ENCODE measurements at places on chromosomes 1 and 21.

DNA sequence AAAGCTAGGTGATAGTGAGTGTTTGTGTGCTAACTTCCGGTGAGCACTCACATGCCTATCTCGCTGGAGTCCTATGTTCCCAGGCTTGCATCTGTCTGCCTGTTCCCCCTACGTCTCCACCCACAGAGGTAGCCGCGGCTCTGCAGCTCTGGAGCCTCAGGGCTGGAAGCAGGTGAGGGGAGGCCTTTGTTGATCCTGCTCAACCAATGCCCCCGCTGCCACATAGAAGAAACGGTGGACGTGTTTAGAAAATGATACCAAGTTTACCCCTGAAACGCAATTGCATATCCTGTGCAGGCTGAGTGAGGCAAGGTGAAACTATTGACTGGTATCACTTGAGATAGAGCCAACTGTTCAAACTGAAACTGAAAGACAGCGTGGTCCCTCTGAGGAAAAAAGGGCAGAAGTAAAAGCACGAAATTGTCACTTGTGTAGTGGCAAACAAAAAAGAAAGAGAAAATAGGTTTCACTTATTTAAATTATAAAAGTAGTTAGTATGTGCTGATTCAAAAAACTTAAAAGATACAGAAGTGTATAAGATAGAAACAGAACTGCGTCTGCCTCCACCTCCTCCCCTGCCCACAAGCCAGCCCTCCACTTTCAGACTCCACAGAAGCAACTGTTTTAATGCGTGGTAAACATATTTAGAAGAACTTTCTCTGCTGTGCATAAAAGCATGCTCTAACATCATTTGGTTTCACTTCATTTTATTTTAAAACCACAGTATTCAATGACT is 38.6 kb upstream of the ETS2 start:
- no peak for DNase-seq

GRCh38 chr1:147809236-147809635 is 48.8 kb upstream of the GJA5 start:
- DNase-seq: no peak

DNA sequence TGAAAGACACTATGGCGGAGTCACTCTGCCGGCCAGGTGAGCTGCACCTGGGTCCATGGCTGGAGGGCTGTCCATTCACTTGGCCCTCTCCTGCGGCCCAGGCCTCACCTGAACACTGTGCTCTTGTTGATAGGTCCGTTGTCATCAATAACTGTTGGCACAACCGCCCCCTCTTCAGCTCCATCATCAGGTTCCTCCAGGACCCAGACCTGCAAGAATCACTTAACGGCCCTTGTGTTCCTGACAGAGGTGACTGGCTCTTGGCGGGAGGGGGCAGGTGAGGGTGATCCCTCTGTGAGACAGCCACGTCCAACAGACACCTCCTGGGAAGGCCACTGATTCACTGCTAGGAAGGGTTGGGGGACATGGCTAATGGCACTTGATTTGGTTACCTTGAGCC is 54.9 kb downstream of the INAVA start:
- DNase-seq: no peak

- DNase-seq: no peak
These were observed 70.8 kb downstream of the PLA2G4A start for GRCh38 chr1:186899577-186899976.

- no peak for DNase-seq
These were observed 1.1 kb upstream of the EPS8L3 start for GRCh38 chr1:109764561-109765482.

GRCh38 chr1:36350659-36351226 is 27.3 kb upstream of the EVA1B start:
- DNase-seq: peak; percentile 85

DNA sequence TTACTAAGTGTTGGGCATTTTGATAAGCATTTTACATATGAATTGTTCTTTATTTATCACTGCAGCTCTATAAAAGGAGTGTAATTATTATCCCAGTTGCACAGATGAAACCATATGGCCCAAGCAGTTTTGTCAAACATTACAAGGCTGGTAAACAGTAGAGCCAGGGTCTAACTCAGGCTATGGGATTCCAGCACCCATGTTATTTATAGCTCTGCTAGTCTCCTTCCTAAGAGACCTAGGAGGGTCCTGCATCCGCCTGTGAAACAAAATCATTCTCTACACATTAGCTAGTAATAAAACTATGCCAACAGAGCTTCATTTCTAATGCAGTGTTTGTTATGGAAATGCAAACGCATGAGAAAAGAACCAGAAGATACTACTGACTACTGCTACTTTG is 58.6 kb downstream of the IL23R start:
- no peak for DNase-seq

- no peak for DNase-seq
These were observed 323.1 kb upstream of the FAM78B start for GRCh38 chr1:166489670-166490436.
